Stomach (tissue), 19 donors: ENCODE measurements at places on chromosomes 2 and 18. TPM values are rescaled to one million over a fixed set of nuclear protein-coding genes. Genes with fewer than 3 reads are reported as not detected.

HDHD2 gene
- polyA plus RNA-seq: 16.2 TPM

DNA sequence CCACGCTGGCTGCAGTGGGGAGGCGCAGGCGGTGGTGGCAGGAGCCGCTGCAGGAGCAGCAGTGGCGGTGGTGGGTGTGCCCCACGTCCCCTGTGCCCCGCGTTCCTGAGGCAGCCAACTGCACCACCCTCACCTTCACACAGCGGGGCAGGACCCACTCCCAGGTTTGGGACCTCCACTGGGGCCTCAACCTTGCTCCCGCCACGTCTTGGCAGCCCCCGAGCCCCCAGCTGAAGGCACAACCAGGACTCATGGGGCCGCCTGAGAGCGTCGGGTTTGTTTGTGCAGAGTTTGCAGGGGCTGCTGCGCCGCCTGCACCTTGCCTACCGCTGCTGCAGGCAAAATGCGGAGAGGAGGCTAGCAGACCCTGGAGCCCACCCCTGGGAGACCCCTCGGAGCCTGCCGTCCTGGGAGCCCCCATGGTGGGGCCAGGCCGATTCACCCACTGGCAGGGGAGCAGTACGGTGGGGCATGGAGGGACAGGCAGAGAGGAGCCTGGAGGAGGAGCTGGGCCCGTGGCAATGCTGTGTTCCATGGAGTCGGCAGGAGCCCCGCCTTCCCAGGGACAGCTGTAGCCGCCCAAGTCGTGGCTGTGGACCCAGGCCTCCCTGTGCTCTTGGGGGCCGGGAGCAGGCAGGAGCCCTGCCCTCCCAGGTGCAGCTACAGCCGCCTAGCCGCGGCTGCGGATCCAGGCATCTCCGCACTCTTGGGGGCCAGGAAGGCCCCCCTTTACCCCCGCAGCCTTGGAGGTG lies 14.7 kb upstream of the EML6 start:
- peak; percentile 78 for DNase-seq

GRCh38 chr2:170817093-170818035 lies 677 bp downstream of the GAD1 start:
- peak; percentile 51 for DNase-seq

GRCh38 chr2:206368484-206368883 lies 74.8 kb upstream of the ADAM23 start:
- no peak for DNase-seq

DNA sequence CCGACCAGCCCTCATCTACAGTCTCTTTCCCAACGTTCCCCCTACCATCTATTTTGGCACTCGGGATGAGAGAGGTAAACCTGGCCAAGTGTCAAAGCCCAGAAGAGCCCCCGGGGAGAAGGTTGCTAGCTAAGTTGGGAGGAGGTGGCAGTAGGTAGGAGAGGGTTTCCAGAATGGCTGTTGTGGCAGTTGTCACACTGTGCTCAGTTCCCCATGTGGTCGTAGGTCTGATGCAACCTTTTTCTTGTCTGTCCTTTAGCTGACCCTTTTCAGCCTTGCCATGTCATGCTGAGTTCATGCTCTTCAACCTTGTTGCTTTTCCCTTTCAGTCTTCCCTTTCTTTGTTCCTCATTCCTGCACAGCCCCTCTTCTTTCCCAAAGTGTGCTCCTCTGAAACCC lies 34.5 kb downstream of the TTLL4 start:
- DNase-seq: no peak
